Lung (tissue), 17 donors: ENCODE measurements at places on chromosomes 2 and 18. TPM values are rescaled to one million over a fixed set of nuclear protein-coding genes. Genes with fewer than 3 reads are reported as not detected.

Gene UPP2
- polyA plus RNA-seq = 0.01 TPM

Gene AQP4
- polyA plus RNA-seq = 49.5 TPM

Gene SMYD1
- not detected for polyA plus RNA-seq

Gene ZEB2
- polyA plus RNA-seq = 77.6 TPM

Gene GAREM1
- polyA plus RNA-seq = 3.0 TPM

Gene EGR4
- 0.30 TPM for polyA plus RNA-seq

Gene C18orf63
- 0.37 TPM for polyA plus RNA-seq

Gene FAM237A
- not detected for polyA plus RNA-seq

Gene ALPP
- 15.5 TPM for polyA plus RNA-seq

Gene RIT2
- not detected for polyA plus RNA-seq

Gene MALT1
- 6.9 TPM for polyA plus RNA-seq

Gene THAP4
- polyA plus RNA-seq = 53.7 TPM

Gene PLEKHB2
- polyA plus RNA-seq = 84.7 TPM
